C1 segment of cervical spinal cord (tissue), 14 donors: ENCODE measurements at places on chromosomes 7 and 10.

DNA sequence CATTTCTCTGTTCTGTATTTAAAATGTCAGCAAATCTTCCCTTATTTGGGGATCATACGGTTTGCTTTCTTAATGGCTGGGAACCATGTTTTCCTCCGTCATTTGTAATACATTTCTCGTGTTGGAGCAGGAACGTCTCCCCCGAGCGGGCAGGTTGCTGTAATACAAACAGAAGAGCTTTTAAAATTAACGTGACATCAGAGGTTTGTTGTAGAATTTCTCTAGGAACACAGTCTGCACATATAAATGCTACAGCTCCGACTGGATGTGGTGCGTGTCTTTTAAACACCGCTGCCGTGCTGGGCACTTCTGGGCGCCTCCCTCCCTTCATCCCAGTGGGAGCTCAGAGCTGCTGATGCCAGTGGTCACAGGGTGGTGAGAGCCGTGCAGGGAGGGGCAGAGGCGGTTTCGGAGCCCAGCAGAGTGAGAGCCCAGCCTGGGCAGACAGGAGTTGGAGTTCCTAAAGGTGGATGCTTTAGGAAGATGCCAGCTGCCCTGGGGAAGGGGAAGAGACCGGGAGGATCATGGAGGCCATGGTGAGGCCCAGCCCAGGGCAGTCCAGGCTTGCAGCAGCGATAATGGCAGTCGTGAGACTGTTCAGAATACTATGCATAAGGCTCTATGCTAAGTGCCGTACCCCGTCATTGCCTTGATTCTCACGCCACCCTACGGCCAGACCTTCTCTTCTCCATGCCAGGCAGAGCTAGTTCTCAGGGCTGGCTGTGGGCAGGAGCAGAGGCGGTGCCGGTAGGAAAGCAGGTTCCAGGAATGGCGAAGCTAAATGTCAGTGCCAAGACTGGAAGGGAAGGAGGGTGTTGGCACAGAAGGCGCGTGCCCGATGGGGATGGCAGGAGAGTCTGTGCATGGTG, 96.2 kb downstream of the GLRX3 start:
- no peak for DNase-seq

GRCh38 chr7:92255308-92255707, 9.5 kb downstream of the ANKIB1 start:
- DNase-seq, result no peak

DNA sequence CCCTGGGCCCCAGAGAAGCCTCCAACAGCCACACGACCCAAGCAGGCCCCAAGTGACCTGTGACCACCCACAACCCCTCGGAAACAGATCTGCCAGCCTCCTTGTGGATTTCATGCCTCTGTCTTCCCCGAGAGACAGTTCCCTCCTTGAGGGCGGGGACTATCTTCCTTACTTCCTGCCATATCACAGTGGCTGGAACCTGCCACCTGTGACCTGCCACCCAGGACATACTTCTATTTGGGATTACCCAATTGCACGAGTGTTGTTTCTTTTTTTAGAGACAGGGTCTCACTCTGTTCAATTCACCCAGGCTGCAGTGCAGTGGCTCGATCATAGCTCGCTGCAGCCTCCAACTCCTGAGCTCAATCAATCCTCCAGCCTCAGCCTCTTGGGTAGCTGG, 25.9 kb downstream of the TNRC18 start:
- no peak for DNase-seq

- DNase-seq, result no peak
Observed at GRCh38 chr7:135757719-135758411, 9.3 kb upstream of the FAM180A start.

DNA sequence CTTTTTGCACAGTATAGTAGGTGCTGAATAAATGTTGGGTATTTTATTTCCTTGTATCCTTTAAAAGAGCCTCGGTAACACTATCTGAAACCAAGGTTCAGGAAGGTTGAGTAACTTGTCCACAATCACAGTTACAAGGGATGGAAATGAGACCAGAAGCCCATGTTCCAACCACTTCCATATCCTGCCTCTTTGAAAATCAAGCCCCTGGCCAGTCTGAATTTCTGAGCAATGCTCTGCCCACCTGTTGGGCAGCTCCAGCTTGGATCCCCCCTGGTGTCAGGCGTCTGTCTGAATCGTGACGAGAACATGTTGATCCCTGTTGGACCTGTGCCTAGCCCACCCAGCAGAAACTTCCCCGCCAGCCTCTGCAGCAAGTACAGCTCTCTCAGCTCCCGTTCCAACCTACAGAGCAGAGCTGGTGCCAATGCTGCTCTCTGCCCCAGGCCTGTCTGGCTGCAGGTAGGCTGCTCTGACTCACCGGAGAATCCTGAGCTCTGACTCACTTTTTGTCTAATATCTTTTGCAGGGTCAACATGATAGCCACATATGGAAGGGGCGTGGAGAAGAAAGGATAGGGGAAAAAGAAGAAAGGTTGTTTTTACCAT, 595.5 kb downstream of the INHBA start:
- no peak for DNase-seq

DNA sequence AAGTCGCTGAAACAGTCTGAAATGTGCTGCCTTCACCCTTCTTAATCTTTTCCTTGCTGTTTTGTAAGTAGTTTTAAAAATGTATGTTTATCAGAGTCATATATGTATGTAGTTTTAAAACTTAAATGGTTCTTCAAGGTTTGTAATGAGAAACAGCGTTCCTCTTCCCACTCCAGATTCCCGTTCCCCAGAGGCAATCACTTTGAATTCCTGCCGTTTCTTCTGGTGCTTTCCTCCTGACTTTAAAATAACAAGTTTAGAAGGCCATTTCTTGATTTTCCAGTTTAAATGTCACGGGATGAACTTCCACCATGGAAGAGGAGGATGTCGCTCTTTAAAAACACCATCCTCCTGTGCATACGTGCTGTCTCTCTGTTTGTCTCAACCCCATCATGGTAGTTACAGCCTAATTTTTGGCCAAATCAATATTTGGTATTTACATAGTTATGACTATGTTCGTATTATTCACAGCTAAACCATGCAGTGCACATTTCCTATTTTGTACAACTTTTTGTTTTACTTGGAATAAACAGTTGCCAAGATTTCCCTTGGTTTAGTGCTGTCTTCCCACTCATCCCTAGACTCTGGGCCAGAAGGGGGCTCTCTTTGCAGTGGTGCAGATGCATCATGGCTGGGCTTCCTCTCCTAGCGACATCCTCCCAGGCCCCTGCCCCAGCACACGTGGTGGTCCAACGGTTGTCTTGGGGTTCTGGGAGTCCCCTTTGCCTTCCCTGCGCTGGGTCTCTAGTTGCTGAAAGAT, 151.4 kb downstream of the PTPN20 start:
- DNase-seq, result no peak

DNA sequence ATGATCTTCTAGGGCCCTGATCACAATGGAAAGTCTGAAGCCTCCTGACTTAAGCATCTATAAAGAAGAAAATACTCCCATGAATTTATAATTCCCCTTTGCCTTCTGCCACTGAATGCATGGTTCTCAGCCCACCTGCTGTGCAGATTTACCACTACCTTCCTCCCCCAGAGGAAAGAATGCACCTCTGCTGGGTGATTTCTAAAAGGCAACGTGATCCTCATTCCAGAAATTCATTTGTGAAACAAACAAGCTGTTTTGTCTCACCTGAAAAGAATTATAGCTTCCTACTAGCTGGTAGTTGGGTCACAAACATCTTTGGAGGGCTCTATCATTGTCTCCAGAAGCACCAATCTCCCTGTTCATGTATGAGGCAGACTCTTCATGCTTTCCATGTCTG, 320.2 kb downstream of the CDC14C start:
- DNase-seq, result no peak

DNA sequence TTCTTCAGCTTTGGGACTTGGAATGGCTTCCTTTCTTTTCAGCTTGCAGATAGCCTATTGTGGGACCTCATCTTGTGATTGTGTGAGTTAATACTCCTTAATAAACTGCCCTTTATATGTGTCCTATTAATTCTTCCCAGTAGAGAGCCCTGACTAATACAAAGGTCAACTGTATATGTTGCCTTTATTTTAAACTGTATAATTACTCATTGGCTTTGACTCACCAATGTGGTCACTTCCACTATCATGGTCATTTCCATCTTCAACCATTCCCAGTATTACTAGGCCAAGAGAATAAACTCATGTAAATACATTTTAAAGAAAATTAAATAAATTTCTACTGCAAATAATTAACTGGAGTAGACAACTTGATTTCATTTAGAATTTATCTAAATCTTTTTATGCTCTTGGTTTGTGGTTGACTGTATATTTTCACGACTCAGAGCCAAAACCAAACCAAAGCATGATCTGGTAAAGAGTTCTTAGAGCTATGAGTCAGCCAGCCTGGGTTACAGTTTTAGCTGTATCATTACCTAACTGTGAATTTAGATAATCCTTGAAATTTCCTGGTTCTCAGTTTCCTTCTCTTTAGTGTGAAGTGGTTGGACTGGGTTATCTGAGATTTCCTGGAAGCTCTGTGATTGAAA, 188.4 kb downstream of the PPP1R3A start:
- DNase-seq, result no peak

- DNase-seq, result no peak
Observed at GRCh38 chr7:112130729-112131410, 75.3 kb downstream of the DOCK4 start.

DNA sequence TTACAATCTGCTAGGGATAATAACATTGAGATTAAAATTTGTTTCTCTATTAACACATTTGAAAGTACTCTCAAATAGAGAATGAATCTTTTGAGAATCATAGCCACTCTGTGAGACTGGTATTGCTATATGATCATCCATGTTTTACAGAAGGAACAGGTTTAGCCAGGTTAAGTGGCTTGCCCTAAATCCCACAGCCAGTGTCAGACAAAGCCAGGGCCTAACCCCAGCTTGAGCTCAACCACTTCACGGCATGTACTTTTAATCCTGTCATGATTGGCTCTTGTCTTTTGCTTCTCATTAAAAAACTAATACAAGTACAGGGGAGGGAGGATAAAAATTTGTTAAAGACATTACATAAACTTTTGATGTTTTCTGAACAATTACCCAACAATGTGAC, 3.8 kb upstream of the ZNRF2 start:
- no peak for DNase-seq

- no peak for DNase-seq
Observed at GRCh38 chr7:70014472-70015177, 416.4 kb downstream of the AUTS2 start.

DNA sequence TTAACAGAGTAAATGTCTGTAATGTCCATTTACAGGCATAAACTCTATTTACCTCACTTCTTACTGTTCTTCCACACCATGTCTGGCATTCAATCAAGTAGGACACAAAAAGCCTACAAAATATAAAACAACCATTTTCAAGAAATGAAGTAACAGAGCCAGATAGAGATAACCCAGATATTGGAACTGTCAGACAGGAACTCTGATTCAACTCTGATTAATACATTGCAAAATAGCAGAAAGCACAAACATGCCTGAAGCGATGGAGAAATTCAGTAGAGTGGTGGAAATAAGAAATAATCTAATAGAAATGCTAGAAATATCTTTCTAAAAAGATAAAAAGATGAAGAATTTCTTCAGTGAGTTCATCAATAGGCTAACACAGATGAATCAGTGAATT, 964.4 kb downstream of the PCDH15 start:
- DNase-seq, result no peak

GRCh38 chr7:91165006-91165845, 99.0 kb upstream of the FZD1 start:
- no peak for DNase-seq

GRCh38 chr10:133083422-133084100, 4.2 kb upstream of the ADGRA1 start:
- no peak for DNase-seq

DNA sequence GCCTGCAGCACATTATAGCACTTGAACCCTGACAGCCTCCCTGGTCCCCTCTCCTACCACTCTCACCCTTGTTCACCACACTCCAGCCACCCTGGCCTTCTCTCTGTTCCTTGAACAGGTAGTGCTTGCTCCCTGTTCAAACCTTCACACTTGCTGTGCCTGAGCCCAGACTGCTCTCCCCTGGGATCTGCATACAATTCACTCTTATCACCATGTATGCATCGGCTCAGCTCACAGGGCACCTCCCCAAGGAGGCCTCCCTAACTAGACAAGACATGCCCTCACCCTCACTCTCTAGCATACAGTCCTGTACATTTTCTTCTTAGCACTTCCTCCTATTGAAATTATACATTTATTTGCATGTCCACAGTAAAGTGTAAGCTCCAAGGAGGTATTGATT, 59.3 kb downstream of the FAM13C start:
- no peak for DNase-seq

- no peak for DNase-seq
Observed at GRCh38 chr7:148230296-148230695, 360.3 kb upstream of the C7orf33 start.

DNA sequence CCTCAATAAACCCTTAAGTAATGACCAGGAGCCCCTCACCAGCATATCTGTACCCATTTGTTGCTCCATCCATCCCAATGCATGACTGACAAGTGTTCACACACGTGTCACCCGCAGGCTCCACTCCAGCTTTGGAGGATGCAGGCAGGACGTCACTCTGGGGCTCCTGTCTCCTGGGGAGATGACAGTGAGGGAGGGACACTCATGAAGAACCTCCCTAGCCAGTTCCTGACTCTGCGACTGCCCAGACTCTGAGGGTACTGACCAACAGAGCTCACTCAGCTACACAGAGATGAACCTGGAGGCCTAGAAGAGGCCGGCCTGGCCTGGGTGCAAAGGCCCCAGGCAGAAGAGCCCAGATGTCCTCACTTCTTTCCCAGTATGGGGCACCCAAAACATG, 135.1 kb upstream of the RET start:
- DNase-seq, result no peak

- DNase-seq, result no peak
Observed at GRCh38 chr10:121611393-121612159, 13.3 kb upstream of the FGFR2 start.

- DNase-seq, result no peak
Observed at GRCh38 chr7:51335057-51335456, 18.4 kb upstream of the COBL start.

DNA sequence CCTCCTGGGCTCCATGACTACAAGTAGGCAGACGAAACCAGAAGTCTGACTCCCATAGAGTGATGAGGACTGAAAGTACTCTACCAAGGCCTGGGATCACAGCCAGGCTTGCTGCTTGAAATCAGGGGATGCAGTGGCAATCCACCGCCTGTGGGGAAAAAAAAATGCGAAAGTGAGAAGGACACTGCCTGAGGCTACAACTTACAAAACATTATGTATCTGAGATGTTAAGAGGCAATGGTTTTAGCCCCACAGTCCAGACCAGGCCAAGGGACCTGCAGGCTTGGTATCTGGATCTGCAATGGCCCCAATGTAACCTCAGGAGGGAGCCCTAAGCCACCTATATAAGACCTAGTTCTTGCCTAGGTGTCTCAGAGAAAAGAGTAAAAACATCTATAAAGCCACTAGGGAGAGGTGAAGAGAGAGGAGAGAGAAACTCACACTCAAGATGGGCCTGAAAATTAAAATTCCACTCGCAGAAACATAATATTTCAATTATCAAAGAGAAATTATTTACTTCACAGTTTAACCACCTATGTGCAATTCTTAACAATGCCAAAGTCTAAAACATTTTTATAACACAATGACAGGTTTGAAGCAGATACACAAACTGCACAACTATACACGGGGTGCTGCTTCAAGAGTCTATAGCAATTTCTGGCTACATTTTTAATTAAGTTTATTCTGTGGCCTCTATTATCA, 13.9 kb downstream of the DNAJC1 start:
- peak; percentile 41 for DNase-seq

- DNase-seq, result no peak
Observed at GRCh38 chr10:4109469-4109868, 324.5 kb upstream of the KLF6 start.

GRCh38 chr10:44575601-44576380, 190.9 kb upstream of the CXCL12 start:
- no peak for DNase-seq
